SW480 (cell line): ENCODE measurements at places on chromosomes 7 and 10.

DNA sequence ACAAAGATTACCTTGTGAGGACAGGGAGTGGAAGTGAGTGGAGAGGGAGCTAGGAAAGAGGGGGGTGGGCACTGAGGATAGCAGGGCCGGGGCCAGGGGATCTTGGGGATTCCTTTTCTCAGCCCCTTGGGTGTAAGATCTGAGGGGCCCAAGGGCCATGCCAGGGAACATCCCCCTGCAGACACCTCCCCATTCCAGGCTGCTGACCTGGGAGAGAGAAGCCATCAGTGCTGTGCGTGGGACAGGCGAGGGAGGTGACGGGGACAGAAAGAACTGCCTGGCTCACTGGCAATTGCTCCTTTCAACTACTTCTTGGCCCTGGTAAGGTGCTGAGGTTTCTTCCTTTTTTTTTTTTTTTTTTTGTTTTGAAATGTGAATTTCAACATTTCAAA, 12.0 kb upstream of the BTBD16 start:
- no peak for DNase-seq

DNA sequence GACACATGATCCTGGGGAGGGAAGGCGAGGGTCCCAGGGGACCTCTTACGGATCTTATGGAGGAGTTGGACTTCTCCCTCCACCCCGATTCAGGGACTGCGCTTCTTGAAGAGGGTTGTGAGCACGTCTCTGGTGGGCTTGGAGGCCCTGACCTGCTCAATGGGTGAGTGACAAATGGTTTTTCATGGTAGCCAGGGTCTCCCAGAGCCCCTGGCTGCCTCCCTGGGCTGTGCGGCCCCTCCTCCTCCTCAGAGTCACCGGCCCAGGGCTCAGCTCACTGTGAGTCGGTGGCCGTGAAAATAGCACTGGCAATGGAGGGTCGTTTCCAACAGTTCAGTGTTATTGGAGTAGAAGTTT, 26.6 kb downstream of the INPP5A start:
- no peak for DNase-seq

DNA sequence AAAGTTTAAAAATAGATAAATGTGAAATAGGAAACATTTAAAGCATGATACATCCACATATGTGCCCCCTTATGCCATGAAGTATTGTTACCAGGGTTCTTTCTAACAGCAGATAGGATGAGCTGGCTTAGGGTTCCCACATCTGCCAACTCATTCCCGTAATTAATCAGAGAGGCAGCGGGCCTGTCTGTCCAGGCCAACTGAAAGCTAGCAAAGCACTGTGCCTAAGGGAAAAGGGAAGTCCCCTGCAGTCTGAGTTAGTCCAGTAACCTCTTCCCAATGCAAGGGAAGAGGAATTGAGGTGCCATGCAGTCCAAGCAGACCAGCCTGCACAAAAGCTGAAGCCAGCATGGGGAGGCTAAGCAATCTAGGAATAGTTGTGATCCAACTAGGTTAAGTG, 18.3 kb upstream of the ZC3HAV1L start:
- no peak for DNase-seq

DNA sequence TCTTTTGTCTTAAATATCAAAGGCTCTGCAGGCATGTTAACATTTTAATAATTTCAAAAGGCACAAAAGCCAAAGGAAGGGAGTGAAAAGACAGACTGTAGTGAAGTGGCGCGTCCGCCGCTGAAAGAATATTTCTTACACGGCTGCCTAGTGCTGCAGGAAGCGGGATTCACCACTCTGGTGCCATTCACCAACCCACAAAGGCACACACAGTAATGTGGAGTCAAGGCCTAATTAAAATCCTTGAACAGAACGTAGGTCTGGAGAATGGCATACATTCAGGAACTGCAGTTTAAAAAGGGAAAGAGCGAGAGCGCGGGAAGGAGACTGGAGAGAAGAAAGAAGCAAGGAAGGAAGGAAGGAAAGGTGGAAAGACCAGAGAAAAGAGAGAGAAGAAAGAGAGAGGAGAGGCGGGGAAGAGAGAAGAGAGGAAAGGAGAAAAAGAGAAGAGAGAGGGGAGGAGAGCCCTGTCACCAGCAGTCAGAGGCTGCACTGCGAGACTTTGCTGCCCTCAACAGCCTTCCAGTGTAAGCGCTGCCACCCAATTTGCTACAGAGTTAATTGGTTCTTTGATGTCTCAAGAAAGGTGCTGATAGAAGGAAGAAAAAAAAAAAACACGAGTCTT, 554.0 kb downstream of the MDFIC start:
- no peak for DNase-seq

GRCh38 chr10:132575320-132576201, 38.0 kb downstream of the INPP5A start:
- no peak for DNase-seq
